Stimulated activated CD8-positive, alpha-beta memory T cell treated with anti-CD3 and anti-CD28 coated beads, Interleukin-15, amount 100 ng/mL, for 1 hour (primary cell): ENCODE measurements at places on chromosomes 3 and 15.

- DNase-seq = no peak
Observed at GRCh38 chr3:94524102-94524919, 461.4 kb downstream of the NSUN3 start.

GRCh38 chr3:85670634-85671205 lies 711.9 kb downstream of the CADM2 start:
- DNase-seq = no peak

DNA sequence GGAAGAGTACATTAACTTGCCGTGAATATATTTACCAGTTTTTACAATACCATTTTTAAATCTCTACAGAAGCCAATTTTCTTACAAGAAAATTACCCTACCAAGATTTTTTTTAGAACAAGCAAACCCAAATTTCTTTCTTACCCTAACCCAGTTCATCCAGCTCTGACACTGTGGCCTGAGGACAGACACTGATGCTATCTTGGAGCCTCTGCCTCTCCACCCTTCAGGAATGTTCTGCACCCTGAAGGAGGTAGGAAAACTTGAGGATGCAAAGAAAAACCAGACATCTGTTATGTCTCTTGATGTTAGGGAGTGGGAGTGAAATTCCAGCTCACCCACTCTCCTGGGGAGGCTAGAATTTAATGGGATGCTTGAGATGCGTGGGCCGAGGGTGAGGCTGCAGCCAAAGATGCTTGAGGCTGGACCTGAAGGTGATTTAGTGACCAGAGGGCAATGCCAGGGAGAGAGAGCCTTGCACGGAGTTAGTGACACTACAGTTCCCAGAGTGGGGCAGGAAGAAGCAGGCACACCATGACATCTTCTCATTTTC lies 69.9 kb downstream of the LIPC start:
- no peak for DNase-seq

DNA sequence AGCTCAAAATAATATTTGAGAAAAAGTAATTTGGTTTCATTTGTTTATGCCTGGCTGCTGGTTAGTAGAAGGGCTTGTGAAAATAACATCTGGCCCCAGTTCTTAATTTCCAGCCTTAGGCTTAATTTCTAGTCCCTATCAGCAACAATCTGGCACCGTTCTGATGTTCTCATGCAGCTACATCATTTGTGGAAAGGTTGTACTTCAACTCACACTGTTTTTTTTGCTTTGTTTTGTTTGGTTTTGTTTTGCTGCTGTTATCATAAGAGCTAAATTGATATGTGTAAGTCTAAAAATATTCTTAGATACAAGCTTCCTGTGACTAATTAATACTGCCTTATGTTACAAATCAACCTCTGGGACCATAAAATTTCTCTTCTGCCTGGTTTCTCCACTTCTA lies 8.9 kb downstream of the CPA3 start:
- DNase-seq = no peak

DNA sequence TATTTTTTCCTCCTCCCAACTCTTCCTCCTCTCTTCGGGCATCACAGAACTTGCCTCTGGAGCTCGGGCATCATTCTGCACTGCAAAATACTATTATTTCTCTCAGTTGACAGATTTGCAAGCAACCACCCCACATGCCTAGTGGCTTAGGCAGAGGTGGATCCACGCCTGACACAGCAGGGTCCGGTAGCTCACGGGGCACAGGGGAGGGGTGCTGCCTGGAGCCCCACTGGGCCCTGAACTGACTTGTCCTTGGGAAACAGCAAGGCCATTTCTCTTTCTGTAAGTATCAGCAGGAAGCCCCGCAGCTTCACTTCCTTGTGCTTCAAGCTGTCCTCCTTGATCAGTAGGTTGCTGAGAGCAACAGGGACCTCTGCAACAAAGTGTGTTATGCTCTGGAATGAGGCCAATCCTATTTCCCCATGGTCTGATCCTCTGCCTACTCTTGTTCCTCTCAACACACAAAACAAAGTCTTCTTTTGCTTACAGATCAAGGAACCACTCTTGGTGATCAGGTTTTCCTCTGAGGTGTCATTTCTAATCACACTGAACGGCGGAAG lies 69.1 kb downstream of the FAM174B start:
- no peak for DNase-seq

DNA sequence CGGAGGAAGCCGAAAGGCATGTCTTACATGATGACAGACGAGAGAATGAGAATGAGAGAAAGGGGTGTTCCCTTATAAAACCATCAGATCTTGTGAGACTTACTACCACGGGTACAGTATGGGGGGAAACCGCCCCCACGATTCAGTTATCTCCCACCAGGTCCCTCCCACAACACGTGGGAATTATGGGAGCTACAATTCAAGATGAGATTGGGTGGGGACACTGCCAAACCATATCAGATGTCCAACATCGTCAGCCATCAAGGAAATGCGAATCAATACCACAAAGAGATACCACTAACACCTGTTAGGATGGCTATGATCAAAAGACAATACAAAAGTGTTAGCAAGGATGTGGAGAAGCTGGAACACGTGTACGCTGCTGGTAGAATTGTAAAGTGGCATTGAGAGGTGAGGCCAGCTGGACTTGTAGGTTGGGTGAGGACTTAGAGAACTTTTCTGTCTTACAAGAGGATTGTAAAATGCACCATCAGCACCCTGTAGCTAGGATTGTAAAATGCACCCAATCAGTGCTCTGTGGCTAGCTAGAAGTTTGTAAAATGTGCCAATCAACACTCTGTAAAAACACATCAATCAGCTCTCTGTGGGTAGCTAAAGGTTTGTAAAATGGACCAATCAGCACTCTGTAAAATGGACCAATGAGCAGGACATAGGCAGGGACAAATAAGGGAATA lies 37.5 kb downstream of the VGLL4 start:
- DNase-seq = no peak

- DNase-seq = no peak
Observed at GRCh38 chr15:58392141-58392540, 39.6 kb upstream of the LIPC start.

GRCh38 chr15:81595752-81596151 lies 221.7 kb upstream of the TMC3 start:
- DNase-seq = no peak

- no peak for DNase-seq
Observed at GRCh38 chr3:5202222-5202621, 14.7 kb downstream of the EDEM1 start.

GRCh38 chr15:31159837-31160236 lies 58.3 kb upstream of the TRPM1 start:
- no peak for DNase-seq

DNA sequence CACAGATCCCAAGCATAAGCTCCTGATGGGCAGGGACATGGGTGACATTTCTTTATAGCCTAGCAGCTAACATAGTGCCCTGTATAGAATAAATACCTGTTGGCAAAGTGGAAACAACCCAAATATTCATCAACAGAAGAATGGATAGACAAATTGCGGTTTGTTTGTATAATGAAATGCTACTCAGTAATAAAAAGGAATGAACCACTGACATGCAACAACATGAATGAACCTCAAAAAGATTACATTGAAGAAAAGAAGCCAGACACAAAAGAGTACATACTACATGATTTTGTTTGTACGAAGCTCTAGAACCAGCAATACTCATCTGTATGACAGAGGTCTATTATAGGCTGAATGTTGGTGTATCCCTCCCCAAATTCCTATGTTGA lies 33.6 kb upstream of the GALNT15 start:
- DNase-seq = no peak

- DNase-seq = no peak
Observed at GRCh38 chr3:152203652-152204051, 65.1 kb upstream of the MBNL1 start.

DNA sequence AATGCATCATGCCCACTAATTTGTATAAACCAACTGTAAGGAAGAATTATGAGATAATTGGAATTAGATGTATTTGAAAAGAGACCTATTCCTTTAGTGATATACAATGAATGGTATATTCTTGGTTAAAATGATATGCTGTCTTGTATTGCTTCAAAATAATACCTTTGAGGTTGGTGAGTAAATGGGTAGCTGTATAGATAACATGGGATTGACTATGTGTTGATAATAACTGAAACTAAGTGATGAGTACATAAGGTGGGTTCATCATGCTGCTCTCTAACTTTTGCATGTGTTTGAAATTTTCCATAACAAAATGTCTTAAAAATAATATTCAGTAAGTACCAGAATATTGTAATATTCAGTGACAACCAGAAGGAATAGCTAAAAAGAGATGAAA lies 272.6 kb upstream of the ZPLD1 start:
- DNase-seq = no peak

GRCh38 chr15:86573476-86573875 lies 493.8 kb downstream of the AGBL1 start:
- no peak for DNase-seq

- DNase-seq = no peak
Observed at GRCh38 chr15:29986946-29987345, 95.8 kb upstream of the GOLGA8J start.

GRCh38 chr3:186929186-186929585 lies 1.1 kb upstream of the ST6GAL1 start:
- DNase-seq = no peak

- DNase-seq = no peak
Observed at GRCh38 chr15:63071288-63071909, 28.9 kb downstream of the TPM1 start.

- no peak for DNase-seq
Observed at GRCh38 chr3:126907557-126907956, 75.4 kb upstream of the PLXNA1 start.

DNA sequence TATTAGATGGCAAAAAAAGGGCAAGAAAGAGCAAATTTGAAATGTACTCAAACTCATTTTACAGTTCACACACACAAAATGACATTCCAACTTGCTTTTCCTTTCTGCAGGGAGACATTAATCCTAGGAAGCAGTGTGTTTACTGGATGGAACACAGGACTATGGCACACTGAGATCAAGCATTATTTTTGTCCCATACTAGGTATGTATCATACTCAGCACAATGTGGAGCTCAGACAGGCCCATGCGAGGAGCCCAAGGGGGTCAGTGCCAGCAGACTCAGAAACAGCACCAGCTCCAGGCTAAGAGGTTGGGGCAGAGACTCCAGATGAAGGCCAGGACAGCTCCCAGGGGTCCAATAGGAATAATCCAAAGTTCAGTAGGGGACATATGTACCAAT lies 30.8 kb upstream of the SLC35G2 start:
- DNase-seq = no peak

DNA sequence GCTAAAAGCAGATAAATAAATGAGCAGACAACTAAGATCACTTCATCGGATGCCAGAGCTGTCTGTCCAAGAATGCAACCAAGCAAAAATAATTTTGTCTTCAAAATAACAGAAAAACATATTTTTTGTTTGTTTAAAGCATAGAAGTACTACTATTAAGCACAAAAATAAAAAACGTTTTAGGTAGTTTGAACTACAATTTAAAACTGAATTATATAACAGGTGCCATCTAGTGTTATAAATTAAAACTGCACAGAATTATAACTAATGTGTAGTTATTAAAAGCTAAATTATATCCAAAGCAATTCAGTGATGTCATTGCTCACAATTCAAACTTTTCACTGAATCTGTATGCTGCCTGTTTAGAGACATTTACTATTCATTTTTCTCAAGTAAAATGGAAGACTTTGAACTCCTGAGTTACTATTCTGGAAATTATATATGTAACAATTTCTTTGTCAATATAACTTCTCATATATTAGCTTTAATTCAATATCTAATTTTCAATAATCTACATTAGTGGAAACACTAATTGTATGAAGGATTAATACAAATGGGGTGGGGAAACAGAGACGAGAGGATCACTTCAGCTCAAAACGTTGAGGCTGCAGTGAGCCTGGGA lies 29.5 kb downstream of the LINS1 start:
- DNase-seq = no peak

DNA sequence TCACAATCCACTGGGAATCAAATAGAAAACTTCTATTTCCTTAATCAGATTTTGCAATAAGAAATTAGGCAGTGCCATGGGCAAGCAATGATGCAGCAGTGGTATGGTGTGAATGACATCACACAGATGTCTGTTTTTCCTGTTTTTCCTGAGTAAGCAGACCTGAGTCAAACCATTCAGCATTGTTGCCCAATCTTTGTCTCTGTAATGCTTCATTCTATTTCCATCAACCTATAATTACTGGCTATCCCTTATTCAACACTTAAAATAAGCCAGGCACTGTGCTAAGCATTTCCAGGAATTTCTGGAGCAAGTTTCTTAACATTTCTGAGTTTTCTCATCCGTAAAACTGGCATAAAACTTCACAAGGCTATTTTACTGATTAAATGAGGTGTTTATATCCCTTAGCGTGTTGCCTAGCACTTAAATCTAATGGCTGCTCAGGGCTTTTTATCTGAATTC lies 11.3 kb upstream of the OXSR1 start:
- DNase-seq = no peak

- no peak for DNase-seq
Observed at GRCh38 chr3:36905545-36905944, 39.3 kb downstream of the TRANK1 start.

GRCh38 chr3:138781012-138781470 lies 53.7 kb downstream of the PIK3CB start:
- peak; percentile 4 for DNase-seq

DNA sequence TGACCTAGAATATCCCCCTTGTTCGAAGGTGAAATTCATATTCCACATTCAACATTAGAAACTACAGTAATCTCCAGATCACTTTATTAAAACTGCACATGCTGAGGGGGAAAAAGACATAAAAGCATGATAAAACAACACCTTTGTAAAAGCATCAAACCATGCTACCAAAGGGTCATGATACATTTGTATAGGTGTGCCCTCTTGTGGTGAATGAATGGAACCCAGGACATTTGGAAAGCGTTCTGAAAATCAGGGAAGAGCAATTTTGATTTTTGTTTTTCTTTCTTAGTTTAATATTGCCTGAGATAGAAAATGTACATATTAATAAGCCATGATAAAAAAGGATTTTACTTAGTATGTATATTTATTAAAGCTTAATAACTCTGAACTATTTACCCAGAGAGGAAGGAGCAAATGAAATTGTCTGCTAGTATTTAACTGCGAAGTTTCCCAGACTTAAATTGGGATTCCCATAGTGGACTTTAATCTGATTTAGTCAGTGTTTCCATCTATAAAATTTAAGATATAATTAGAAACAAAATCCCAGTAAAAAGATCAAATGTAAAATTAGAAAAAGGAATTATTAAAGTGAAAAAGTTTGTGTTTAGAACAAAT lies 105.8 kb upstream of the ARL6 start:
- DNase-seq = no peak

DNA sequence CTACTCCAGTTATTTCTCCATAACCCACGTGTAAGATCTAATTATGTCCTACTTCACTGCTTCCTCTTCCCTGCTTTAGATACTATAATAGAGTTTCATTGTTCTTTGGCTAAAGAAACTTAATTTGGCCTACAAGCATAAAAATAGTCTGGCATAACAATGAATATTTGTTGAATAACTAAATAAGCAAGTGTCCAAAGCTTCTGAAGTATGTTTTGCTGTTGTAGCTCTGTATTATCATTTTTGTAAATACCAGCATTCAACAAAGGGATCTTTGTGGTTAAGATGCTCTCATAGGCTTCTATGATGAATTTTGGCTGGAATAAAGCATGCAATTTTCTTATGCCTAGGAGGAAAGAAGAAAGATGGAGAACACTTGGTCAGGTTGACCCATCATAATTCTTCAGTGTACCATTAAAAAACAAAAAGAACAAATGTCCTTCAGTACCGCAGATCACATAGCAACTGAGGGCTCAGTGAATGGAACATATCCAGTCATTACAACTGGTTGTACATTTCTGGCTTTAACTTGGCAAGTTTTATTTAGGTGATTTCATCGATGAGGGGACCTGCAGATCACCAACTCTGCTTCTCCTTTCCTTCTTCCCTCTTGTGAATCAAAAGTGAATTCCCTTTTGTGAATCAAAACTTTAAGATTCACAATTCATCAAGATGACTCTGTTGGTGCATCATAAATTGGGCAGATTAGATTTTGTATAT lies 465.9 kb upstream of the TGFBR2 start:
- DNase-seq = no peak

GRCh38 chr3:149291178-149291577 lies 42.3 kb downstream of the TM4SF18 start:
- DNase-seq = no peak
